ENCODE measurements at places on chromosomes 1 and 21.
A peak's percentile ranks its signal among the peaks of the same experiment; 100 is the strongest.

DNA sequence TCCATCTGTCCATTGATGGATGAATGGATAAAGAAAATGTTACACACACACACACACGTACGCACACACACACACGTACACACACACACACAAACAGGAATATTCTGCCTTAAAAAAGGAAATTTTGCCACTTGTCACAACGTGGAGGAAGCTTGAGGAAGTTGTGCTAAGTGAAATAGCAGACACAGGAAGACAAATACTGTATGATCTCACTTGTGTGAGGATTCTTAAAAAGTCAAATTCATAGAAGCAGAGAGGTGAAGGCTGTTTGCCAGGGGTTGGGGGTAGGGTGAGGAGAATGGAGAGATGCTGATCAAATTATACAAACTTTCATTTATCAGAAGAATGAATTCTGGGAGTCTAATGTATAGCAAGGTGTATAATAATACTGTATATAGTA, 73.2 kb downstream of the KIF14 start:
- no peak for DNase-seq

DNA sequence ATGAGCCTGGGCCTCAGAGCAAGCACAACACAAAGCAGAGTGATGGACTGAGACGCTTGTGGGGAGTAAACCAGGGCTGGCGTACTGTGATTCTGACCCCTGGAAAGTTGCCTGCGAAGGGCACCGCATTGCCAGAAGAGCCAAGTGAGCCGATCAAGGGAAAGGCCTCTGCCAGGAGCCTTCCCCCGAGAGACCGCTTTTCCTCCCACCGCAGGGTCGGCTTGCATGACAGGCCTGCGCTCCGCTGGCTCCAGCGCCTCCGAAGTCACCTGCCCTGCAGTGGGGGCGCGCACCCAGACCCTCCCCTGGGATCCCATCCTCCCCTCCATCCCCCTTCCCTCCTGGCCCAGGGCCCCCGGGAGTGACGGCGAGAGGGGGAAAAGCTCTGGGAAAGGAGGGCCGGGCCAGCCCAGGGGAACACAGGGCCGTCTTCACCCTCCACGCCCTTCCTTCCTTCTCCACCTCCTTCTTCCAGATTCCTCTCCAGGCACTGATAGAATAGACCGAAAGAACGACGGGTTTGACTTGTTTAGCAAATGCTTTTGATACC, 165.0 kb downstream of the TRIM33 start:
- DNase-seq = peak; percentile 13

GRCh38 chr1:195894411-195894810, 713.8 kb downstream of the KCNT2 start:
- no peak for DNase-seq

DNA sequence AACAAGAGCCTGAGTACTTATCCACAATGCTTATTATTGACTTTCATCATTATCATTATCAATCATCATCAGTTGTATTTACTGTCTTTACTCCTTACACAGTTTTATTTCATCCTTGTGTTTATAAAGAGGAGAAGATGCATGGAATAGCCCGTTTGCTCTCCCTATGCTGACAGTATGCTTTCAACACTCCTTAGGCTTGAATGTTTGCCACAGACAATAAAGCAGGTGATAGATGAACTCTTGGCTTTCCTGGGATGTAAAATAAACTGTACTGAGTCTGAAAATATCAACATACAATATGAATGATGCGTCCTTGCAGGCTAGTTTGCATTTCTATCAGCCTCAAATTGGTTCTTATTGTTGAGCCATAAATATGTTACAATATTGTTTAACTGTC, 891.8 kb upstream of the NCAM2 start:
- no peak for DNase-seq

- DNase-seq = no peak
These were observed 1.5 kb downstream of the CEPT1 start for GRCh38 chr1:111141245-111142220.

GRCh38 chr1:4697801-4698200, 43.4 kb downstream of the AJAP1 start:
- DNase-seq = no peak

- DNase-seq = no peak
These were observed 45.6 kb upstream of the RAB4A start for GRCh38 chr1:229225331-229225782.

DNA sequence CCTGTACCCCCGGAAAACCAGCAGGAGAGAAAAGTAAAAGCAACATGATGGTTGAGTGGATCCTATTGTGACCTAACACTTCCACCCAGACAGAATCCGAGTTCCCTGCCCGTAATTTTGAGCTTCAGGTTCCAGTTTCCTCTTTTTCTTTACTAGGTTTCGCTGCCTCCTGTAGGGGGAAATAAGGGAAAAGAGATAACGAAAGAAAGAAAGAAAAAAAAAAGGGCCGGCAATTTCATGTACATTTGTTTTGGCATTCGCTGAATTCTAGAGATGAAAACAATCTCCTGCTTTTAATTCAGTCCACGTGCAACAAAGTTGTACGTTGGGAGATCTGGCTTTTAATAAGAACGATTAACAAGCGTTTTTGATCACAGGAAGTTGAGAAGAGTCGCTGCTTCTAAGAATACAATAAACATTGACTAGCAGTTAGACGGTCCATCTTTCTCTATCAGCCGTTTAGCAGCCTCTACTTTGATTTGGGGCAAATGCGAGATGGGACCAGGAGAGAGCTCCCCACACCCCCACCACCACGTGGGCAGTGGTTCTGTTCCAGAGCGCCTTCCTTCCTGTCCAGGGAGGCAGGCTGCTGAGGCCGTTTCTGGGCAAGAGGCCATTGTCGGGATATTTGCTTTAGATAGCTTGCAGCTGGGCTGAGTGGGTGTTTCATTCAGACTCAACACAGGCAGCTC, 155.9 kb upstream of the RUNX1 start:
- peak; percentile 83 for DNase-seq

DNA sequence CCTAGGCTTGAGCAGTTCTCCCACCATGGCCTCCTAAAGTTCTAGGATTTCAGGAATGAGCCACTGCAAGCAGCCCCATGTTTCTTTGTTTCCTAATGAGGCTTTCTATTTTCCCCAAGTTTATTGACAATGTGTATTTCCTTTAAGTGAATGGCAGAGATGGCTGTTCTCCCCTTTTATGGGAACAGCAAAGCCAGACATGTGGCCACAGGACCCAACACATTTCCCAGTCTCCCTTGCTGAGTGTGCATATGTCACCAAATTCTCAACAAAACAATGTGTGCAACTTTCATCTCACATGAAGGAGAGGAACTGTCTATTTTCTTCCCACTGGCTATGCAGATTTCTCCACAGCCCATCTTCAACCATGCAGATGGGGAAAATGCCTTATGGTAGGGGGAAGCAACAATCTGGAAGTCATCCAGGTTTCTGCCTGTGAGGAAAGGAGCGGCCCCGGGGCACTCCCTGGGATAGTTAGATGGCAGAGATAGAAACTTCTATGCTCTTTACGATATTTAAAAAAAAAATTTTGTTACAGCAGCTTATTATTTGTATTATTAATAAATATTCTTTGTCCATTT, 28.6 kb upstream of the MAP10 start:
- DNase-seq = no peak

- no peak for DNase-seq
These were observed 388.5 kb downstream of the OMA1 start for GRCh38 chr1:58158016-58158415.

DNA sequence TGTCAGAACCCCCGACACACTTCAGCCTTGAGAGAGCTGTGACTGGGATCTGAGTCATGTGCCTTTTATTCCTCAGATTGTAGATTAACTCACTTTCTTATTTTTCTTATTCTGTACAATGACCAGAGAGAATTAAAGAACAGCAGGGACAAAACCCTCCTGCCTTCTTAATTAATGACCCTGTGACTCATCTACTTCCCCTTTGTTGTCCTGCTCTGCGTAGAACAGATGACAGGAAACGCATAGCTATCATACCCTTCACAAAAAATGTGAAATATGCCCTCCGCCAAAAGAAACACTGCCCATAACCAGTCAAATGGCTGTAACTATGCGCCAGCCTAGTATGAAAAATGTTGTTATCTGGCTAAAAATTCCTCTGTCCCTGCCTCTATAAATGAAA, 9.1 kb upstream of the PADI2 start:
- peak; percentile 99 for DNase-seq

GRCh38 chr1:235908742-235909520, 42.2 kb upstream of the LYST start:
- peak; percentile 90 for DNase-seq

GRCh38 chr1:89524369-89525168, at the start of gene LRRC8B:
Gene LRRC8B, plus strand, starts transcription at chr1:89524829. Its CDS starts 57,822 bp downstream, at chr1:89582651.
- DNase-seq = peak; percentile 85

DNA sequence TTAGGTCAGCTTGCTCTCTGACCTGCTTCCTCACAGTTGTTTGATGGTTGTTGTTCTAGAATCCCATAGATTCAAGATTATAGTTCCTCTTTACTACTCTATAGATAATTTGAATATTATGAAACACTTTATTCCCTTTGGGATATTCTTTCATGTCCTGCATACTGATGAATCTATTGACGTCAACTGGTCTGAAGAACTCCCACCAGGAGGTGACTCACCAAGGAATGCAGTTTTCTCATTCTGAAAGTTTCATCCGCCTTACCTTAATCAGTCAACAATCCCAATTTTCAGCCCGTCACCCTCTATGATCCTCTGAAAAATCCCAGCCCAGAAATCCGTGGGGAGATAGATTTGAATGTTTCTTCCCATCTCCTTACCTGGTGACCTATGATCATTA, 834.1 kb upstream of the PRMT6 start:
- peak; percentile 51 for DNase-seq

DNA sequence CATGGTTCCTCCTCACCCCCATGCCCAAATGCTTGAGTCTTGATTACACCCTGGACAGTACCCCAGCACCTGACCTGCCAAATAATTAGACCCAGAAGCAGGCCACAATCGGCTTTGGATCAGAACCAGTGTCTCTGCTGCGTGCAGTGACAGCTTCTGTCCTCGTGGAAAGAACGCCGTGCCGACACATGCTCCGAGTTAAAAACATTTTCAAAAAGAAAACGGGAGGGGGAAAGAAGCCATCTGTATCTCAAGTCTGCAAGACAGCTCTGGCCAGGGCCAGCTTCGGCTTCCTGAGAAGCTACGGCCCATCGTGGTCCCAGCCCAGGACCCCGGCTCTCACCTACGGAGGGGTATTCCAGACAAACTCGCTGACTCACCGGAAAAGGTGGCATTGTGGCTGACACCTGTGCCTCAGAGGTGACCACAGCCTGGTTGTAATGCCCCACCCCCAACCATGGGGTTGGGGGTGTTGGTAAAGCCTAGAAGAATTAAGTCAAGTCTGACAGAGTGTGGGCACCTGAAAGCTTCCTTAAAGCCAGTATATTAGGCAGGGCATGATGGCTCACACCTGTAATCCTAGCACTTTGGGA, 25.8 kb downstream of the SSBP3 start:
- DNase-seq = no peak

- no peak for DNase-seq
These were observed 8.9 kb downstream of the CASP9 start for GRCh38 chr1:15515022-15515663.

DNA sequence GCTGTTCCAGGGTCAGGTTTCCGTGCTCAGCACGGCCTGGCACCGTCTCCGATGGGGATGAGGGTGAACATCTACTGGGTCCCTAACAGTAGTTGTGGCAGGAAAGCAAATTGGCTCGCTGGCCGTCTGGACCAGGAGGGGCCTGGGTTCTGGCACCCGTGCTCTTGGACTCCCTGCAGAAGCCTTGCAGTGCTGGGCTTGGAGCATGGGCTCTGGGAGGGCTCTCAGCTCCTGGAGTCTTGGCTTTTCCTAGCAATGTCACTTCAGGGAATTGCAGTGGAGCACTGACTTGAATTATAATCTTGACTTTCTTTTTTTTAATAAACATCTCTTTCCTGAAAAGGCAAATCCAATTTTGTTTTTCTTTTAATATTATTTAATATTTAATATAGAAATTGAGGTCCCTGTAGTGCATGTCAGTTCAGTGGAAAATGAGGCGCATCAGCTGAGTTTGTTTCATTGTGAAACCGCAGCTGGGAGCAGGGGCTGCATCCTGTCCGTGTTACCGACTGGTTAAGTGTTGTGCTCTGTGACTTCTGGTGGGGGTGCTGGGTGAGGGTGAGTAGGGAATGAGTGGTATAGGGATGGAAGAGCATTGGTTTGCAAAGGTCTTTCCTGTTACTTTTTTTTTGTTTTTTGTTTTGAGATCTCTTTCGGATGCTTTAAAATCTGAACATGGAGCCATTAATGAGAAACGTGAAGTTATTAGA, 64.1 kb downstream of the PEX14 start:
- DNase-seq = no peak

GRCh38 chr1:1043921-1044320, 24.0 kb downstream of the AGRN start:
- no peak for DNase-seq

DNA sequence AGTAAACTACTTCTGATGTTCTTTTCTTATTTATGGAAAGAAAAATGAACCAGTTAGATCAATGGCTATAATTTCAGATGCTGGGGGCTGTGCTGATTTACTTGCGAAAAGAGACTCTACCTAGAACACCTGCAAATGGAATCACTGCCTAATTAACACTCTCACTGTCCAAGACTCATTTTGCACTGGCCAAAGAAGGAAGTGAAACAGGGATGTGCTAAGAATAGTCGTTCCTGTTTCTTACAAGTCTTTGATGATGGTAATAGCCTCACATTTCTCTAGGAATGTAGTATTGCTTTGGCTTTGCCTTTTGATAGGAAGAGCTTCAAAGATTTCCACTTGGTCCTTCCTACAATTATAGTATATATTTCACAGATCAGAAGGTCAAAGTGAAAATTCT, 12.7 kb upstream of the TSNAX start:
- no peak for DNase-seq

- peak; percentile 76 for DNase-seq
These were observed 47.6 kb upstream of the SAMD13 start for GRCh38 chr1:84253891-84254290.

- no peak for DNase-seq
These were observed 88.1 kb upstream of the WARS2 start for GRCh38 chr1:119228335-119229080.

DNA sequence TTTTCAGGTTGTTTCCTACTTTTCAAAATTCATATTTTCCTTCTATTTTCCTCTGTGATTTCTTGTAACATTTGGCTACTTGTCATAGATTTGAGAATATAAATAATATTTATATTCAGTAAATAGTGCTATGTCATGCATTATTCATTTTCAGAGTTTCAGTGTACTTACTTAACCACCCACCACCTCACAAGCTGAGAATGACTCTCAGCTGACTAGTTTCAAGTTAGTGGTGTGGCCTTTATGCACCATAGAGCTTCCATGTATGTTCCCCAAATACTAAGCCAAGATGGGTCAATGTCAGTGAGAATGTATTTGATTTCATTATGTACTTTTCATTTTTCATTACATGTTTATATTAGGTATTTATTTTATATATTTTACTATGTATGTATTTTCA, 56.9 kb upstream of the RGS1 start:
- DNase-seq = no peak

- DNase-seq = peak; percentile 96
These were observed 58.2 kb downstream of the WLS start for GRCh38 chr1:68173936-68174737.

- DNase-seq = no peak
These were observed 294.1 kb upstream of the RUNX1 start for GRCh38 chr21:35343046-35343819.

- DNase-seq = no peak
These were observed 98.7 kb downstream of the NCAM2 start for GRCh38 chr21:21096956-21097355.
